AG09309 (cell line): ENCODE measurements at places on chromosomes 2 and 18.
A peak's percentile ranks its signal among the peaks of the same experiment; 100 is the strongest.

DNA sequence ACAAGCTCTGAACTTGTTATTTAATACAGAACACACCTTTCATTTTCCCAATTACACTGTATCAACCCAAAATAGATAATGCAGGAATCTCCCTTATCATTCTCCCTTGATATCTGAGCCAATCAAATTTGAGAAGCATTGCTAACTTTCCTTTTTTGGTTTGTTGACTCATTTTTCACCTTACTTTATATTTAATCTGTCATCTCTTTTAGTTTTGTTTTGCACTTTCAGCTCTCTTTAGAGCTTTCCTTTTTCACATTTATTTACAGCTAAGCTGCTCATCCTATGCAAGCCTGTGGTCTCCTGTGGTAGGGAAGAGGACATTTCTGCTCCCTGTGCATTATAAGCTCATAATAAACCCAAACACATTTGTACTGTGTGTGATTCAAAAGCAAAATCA is 50.1 kb downstream of the ITGAV start:
- no peak for DNase-seq

DNA sequence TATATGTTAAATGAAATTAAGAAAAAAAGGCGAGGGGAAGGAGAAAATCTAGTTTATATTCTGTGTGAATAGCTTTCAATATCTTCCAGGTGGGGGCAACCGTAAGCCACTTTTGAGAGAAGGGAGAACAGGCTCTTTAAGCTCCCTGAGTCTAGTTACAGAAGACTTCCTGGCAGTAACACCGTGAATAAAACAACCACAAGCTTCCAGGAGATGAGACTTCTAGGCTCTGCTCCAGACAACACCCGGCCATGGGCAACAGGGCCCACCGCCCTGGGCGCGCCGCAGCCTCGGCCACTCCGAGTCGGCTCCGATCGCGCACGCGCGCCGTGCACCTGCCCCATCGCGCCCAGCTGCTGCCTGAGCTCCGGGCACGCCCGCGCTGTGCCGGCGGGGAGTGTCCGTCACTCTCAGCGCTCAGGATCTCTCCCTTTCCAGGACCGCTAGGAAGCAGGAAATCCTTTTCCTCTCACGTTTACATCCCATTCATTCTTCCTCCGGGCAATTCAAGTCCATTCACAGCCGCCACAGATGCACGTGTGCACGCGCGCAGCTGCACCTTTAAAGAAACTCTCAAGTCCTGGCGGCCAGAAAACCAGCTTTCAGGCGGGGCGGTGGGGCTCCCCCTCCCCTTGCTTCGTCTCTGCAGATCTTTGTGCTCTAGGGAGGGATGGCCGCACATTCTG is 19.4 kb upstream of the PAX3 start:
- DNase-seq = peak; percentile 35

DNA sequence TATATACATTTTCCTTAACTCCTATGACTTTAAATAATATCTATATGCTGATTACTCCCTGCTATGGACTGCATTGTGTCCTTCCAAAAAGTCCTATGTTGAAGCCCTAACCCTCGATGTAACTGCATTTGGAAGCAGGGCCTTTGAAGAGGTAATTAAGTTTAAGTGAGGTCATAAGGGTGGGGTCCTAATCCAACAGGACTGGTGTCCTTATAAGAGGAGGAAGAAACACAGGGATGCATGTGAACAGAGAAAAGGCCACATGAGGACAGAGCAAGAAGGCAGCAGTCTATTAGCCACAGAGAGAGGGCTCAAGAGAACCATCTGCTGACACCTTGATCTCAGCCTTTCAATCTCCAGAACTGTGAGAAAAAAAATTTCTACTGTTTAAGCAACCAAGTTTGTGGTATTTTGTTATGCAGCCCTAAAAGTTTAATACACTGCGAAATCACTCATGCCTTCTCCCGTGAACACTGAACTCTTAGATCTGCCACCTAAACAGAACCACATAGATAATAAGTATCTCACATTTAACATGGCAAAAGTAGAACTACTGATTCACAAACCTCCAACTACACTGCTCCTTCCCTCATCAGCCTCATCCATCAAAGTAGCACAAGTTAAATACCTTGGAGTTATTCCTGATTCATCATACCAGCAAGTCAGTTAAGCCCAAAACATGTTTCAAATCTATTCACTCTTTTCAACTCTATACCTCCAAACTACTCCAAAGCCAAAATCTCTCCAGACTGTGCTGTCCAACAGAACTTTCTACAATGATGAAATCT is 65.4 kb downstream of the HIBCH start:
- DNase-seq = no peak

GRCh38 chr2:241810307-241811200 is 1.6 kb downstream of the NEU4 start:
- DNase-seq = no peak

DNA sequence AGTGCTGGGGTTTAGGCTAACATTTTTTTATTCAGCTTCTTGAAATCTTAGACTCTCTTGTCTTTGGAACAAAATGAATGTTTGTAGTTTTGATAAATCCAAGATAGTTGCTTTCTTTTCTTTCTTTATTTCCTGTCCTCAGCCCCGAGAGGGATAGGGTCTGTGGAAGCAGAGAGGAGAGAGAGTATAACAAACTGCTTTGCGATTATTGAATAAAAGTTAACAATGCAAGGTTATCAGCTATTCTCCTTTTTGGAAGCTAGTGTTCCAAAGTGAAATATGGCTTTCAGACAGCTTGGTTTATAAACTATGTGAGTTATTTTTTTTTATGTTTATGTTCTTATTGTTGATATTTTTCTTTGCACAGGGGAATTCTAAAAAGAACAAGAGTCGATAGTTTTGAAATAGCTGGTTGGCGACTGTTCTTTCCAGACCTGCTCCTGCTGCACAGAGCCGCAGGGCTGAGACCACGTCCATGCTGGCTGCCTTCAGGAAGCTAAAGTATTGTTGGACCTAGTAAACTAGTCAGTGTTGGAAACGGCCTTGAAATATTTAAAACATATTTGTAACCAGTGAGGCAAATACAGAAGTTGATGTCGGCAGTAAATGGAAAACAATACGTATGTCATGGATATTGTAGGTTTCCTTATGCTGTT is 15.5 kb upstream of the STON1 start:
- DNase-seq = no peak

- DNase-seq = no peak
Measured at GRCh38 chr2:152499331-152499816, 164.4 kb downstream of the FMNL2 start.

GRCh38 chr2:113167115-113167932 is 6.4 kb upstream of the PSD4 start:
- DNase-seq = no peak

DNA sequence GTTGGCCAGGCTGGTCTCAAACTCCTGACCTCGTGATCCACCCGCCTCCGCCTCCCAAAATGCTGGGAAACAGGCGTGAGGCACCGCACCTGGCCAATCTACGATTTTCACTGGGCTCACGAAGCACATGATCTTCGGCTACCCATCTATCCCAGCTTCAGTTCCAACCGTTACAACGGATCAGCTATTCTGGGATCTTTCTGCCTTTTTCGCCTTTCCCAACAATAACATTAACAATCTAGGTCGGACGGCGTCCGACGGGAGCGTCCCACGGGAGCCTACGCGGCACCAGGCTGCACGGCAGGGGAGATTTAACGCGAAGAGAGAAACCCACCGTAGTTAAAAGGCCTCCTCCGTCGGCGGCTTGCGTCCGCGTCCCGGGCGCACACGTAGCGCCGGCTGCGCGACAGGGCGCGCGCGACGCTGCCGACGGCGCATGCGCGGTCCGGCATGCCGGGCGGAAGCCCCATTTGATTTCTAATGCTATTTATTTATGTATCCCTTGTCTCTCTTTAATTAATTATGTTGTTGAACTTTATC is at the start of gene MSL3B:
TSS of gene MSL3B (minus strand) at position 394 of the 540 bp plus-strand sequence.
- no peak for DNase-seq
